ENCODE measurements at places on chromosomes 1 and 21.

DNA sequence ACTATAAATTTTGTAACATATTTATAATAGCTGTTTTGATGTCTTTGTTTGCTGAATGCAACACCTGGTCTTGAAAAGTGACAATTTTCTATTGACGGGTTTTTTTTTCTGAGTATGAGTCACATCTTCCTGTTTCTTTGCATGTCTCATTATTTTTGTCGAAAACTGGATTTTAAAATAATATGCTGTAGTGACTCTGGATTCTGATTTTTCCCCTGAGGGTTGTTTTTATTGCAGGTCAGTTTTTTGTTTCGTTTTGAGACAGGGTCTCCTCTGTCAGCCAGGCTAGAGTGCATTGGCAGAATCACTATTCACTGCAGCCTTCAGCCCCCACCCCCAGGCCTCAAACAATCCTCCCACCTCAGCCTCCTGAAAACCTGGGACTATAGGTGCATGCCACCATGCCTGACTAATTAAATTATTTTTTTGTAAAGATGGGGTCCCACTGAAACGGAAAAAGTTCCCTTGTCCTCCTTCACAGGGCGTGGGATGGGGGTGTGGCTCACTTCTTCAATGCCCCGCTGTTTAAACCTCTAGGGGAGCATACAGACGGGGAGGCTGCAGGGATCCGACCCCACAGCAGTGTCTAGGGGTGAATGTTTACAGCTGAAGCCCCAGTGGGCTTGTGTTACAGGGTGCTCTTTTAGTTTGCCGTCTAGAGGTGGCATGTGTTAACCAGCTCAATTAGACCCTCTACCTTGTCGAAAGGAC lies 11.3 kb upstream of the PPIE start:
- no peak for DNase-seq

- DNase-seq: no peak
Measured at GRCh38 chr1:70008660-70009059, 196.7 kb downstream of the LRRC40 start.

GRCh38 chr21:44872649-44873355 lies 688 bp downstream of the PTTG1IP start:
- peak; percentile 20 for DNase-seq

DNA sequence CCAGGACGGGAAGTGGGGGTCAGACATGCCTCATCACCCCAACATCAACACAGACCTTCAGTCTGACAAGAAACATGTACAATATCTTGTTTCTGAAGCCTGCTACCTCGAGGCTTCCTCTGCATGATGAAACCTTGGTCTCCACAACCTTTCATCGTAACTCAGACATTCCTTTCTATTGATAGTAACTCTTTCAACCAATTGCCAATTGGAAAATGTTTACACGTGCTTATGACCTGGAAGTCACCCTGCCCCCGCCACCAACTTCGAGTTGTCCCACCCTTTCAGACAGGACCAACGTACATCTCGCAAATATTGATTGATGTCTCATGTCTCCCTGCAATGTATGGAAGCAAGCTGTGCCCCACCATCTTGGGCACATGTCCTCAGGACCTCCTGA lies 159.5 kb downstream of the ETS2 start:
- DNase-seq: no peak

GRCh38 chr1:162404550-162405160 lies 7.3 kb downstream of the SH2D1B start:
- no peak for DNase-seq

DNA sequence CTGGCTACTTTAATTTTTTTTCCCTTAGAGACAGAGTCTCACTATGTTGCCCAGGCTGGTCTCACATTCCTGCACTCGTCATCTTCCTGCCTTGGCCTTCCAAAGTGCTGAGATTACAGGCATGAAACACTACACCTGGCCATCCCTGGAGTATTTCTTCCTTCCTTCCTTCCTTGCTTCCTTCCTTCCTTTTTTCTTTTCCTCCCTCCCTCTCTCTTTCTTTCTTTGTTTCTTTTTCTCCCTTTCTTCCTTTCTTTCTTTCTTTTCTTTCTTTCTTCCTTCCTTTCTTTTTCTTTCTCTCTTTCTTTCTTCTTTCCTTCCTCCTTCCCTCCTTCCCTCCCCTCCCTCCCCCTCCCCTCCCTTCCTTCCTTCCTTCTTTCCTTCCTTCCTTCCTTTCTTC lies 46.4 kb upstream of the PM20D1 start:
- no peak for DNase-seq

DNA sequence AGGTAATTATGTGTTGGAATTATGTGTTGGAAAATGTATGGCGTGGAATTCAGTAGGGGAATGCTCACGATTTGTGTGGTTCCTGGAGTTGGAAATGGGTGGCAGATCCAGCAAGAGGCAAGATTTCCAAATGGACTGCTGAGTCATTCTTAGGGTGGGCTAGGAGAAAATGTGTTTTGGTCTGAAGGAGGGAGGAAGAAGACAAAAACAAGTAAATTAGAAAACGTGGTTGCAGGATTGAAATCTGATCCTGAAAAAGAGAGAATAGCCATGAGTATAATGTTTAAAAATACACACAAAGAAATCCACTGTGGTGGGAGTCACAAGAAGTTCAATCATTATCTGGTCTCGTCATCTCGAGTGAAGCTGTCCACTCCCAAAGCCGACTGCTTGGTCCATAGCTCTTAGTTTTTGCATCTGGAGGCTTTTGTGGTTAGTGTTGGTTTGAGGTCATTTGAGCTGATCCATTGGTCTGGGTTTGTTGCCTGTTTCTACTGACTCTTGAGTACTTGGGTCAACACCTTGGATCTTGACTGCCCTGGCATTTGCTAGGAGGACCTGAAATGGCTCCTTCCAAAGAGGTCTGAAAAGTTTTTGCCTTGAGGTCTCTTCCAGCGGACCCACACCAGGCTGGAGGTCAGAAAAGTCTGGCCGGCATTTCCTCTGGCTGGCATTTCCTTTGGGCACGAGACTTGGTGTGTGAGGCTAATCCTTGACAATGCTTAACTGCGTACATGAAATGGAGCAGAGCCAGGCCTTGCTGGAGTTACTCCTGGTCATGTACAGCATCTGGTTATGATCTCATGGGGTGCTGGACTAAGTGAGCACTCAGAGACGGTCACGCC lies 9.2 kb downstream of the MX2 start:
- DNase-seq: no peak

- DNase-seq: no peak
Measured at GRCh38 chr1:119603695-119604094, 44.4 kb downstream of the ZNF697 start.

DNA sequence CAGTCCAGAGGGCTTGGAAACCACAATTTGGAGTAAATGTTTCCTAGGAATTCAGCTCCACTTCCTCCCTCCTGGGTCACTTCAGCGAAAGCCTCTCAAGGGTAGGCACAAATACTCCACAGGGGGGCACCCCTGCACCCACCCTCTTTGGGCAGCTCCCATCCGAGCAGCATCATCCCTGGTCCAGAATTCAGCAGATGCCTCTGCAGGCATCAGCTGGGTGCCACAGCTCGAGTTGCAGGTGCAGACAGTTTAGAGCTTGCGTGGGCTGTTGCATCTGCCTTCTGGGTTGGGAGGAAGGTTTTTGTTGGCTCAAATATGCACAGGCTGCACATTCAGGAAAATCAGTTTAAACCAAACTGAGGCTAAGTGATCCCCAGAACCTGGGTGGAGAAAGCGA lies 25.0 kb downstream of the KANK4 start:
- no peak for DNase-seq

DNA sequence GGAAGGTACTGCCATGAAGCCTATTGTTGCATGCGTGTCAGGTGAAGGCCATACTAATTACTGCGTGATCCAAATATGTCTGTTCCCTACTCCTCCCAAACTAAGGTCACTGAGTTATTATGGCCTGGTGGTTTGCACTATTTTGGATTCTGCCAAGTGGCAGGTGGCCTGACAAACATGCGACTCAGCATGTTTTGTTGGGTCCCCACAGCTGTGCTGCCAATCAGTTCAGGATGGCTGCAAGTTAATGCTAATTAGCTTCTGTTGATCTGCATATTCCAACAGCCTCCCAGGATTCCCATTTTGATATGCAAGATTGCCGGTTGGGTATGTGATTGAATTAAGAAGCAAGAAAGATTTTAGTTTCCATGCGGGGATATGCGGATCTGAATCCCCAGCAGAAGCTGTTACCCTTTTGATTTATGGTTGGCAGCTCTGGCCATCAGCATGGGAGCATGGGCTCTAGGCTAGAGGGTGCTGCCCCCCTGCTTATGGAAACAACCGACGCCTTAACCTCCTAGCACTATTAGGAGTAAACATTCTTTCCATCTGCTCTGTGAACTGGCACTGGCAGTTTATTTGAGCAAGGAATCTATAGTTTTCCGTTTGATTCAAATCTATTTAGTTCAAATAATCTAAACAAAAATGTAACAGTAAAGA lies 429.8 kb upstream of the C1orf87 start:
- DNase-seq: no peak

Data from activated CD4-positive, alpha-beta T cell treated with anti-CD3 and anti-CD28 coated beads, Interleukin-2, amount 50 U/mL, for 1 hour (primary cell).